ENCODE measurements at places on chromosomes 5 and 9.

DNA sequence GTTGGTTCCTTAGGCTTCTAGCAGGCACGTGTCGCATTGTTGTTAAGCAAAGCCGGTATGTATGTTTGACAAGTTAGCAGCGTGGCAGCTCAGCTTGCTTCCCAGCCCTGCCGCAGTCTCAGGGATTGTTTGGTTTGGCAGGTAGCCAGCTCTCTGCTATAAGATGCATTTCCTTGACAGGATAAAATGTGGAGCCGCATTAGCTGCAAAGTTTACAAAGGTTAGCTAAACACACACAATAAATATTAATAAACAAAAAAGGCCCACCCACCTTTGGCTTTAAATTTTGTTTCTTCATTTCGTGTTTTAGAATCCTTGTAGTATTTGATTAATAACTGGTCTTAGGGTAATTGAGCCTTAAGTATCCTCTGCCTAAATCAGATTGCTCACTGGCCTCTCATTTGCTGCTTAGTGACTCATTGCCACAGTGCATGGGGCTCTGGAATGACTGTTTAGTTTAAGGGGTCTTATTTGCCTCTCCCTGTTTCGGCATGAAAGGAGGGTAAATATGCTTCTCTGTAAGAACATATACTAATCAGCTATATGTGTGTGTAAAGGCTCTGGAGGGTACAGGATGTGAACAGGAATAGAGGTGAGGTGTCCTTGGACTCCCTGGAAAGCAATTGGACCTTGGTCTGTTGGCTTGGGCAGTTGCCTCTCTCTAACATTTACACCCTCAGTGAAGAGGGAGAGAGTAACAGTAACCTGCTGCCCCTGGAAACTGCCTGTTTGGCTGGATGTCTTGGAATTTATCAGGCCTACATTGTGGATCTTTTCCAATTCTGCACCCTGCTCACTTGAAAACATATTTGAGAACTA lies 122.0 kb downstream of the GDNF start:
- DNase-seq: peak; percentile 87

DNA sequence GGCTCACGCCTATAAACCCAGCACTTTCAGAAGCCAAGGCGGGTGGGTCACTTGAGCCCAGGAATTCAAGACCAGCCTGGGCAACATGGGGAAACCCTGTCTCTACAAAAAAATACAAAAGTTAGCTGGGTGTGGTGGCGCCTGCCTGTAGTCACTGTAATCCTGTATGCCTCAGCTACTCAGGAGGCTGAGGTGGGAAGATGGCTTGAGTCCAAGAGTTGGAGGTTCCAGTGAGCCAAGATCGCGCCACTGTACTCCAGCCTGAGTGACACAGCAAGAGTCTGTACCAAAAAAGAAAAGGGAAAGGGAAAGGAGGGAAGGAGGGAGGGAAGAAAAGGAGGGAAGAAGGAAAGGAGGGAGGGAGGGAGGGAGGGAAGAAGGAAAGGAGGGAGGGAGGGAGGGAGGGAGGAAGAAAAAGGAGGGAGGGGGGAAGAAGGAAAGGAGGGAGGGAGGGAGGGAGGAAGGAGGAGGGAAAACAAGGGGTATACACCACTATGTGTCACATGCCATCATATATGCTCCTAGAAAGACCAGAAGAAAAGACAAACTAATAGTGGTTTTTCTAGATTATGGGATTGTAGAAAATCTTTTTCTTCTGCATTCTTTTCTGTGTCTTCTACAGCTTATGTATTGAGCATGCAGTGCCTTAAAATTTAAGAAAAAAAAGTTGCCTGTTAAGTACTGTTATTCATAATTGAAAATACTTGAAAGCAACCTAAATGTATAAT lies 240.1 kb downstream of the DENND1A start:
- DNase-seq: no peak

DNA sequence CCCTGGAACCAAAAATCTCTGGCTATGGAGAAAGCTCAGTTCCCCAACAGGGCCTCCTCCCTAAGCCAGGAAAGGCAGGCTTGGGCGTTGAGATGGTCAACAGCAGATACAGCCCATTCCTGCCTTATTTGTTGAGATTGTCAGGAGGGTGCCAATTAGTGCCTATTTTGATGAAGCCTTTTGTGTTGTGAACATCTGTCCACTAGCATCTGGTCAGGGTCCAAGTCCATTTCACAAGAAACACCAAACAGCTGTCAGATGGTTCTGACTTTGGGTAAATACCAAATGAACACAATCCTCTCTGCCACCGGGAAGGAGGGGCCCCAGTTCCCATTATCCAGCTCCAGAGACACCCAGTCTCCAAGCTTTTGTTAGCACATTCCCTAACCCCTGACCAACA lies 19.9 kb downstream of the SEMA6A start:
- no peak for DNase-seq

DNA sequence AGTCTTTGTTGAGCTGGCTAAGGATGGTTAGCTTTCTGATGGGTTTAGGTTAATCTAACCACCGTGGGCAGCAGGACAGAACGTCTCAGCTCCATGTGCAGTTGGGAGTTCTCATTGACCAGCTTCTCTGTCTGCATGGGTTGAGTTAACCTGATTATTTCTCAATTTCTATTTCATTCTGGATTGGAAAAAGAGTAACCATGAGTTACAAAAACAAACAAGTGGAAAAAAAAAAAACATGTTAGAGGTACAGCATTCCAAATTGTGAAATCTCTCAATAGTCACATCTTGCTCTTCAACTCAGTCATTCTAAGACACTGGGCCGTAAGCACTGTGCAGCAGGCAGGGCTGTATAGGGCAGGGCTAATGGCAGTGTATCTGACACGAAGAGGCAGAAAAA lies 343.7 kb upstream of the KLF4 start:
- no peak for DNase-seq

DNA sequence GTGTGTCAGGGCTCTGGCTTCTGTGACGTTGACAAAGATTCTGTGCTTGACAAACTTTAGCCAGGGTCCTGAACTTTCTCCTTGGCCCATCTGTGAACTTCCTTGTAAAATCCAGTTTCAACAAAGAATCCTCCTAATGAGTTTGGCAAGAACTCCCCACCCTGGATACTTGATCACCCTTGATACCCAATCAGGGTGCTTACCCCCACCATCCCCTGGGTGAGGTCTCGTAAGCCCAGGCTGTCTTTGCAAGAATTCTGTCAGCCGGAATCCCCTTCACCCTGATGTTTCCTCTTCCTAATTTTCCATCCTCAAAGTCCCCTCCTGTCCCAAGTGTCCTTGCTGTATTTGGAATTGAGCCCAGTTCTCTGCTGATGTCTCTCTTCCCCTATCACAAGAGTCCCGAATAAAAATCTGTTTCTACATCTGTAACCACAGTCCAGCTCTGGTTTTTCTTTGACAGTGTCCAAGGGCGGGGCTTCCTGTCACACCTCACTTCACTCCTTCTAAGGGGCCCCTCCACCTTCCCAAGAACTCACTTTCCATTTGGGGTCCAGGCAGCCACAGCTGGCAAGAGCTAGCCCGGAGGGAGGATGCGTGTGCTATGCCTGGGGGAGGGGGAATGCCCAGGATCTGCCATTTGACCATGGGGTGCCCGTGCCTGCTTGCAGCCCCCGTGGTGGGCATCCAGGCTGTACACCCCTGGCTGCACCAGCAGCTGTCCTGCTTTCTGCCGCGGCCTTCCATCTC lies 2.7 kb upstream of the CARD19 start:
- DNase-seq: no peak

GRCh38 chr5:172658391-172658790 lies 17.3 kb downstream of the NEURL1B start:
- DNase-seq: no peak

GRCh38 chr5:67245259-67245846 lies 48.8 kb upstream of the CD180 start:
- DNase-seq: no peak

GRCh38 chr5:51838459-51838858 lies 455.2 kb downstream of the ISL1 start:
- no peak for DNase-seq

- no peak for DNase-seq
Observed at GRCh38 chr5:129049126-129049799, 45.3 kb upstream of the ISOC1 start.

DNA sequence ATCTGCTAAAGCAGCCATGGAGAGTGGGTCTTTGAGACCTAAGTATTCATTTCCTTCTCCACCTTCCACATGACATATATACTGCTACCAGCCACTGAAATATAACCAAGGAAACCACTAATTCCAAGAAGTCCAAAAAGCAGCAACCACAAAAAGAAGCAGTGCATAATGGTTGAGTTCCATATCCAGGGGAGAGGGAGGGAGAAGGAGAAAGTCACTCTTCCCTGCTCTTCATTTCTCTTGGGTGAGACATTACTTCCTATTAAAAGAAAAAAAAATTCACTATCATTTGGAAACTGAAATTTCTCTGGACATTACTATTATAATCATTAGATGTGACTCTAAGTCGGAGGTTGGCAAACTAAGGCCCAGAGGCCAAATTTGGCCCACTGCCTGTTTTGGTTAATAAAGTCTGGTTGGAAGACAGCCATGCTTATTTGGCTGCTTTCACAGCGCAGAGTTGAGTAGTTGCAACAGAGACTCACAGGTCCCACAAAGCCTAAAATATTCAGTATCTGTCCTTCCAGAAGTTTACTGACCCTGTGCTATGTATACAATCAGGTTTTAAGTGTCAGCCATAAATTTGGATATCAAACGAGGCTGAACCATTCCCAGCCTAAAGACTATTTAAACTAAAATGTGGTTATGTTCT lies 168.6 kb downstream of the MPDZ start:
- DNase-seq: no peak

- DNase-seq: peak; percentile 19
Observed at GRCh38 chr9:111316796-111317195, 13.2 kb downstream of the OR2K2 start.

Data from fibroblast of skin of abdomen (primary cell).